CD4-positive, alpha-beta T cell treated with Interleukin-10 for 1 hour (primary cell): ENCODE measurements at places on chromosomes 11 and 22.
A peak's percentile ranks its signal among the peaks of the same experiment; 100 is the strongest.

GRCh38 chr22:21646608-21647590 is 4.8 kb downstream of the SDF2L1 start:
- DNase-seq = peak; percentile 87

GRCh38 chr11:130897262-130898182 is 18.8 kb downstream of the SNX19 start:
- no peak for DNase-seq

DNA sequence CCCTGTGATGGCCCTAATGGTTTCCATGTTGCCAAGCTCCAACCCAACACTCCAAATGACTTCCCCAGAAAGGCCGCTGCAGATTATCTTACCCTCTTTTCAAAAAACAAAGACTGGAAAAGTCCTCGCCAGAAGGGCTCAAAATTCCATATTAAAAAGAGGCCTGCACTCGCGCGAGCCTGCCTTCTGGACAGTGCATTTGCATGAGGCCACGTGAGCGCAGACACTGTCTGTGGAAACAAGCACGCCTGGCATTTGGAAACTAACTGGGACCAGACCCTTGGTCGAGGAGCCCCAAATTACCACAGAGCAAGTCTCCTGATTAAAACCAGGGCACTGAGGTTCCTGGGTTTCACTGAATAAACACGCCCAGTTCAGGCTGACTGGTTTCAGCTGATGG is 42.9 kb downstream of the ABTB2 start:
- no peak for DNase-seq

GRCh38 chr11:93740031-93740729 is 1.1 kb downstream of the TAF1D start:
- DNase-seq = peak; percentile 51

DNA sequence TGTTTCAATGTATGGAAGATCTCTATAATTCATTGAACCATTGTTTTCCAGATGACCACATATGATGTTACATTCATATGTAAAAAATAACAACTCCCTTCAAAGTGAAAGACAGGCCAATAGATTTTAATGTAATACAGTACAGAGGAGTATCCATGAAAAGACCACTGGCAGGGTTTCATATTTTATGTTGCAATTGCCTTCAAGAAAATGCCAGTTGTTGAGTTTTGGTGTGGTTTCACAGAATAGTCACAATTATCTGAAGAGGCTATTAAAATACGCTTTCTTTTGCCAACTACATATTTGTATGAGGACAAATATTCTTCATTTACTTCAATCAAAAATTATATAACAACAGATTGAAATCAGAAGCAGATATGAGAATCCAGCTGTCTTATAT is 14.3 kb downstream of the AMOTL1 start:
- DNase-seq = no peak

DNA sequence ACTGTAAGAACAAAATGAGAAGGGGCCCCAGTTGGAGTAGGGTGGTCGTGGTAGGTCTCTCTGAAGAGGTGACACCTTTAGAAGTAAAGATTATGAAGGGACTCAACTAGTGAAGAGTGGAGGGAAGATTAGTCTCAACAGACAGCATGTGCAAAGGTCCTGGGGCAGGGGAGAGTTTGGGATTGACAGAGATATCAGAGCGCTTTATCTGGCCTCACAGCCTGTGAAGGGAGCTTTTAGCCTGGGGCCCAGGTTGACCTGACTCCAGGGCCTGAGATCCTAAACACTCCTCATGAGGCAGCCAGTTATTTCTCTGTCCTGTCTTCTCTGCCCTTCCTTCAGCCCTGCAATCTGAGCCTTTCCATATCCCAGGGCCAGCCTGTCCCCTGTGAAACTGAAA is 16.2 kb downstream of the FGF3 start:
- DNase-seq = no peak

DNA sequence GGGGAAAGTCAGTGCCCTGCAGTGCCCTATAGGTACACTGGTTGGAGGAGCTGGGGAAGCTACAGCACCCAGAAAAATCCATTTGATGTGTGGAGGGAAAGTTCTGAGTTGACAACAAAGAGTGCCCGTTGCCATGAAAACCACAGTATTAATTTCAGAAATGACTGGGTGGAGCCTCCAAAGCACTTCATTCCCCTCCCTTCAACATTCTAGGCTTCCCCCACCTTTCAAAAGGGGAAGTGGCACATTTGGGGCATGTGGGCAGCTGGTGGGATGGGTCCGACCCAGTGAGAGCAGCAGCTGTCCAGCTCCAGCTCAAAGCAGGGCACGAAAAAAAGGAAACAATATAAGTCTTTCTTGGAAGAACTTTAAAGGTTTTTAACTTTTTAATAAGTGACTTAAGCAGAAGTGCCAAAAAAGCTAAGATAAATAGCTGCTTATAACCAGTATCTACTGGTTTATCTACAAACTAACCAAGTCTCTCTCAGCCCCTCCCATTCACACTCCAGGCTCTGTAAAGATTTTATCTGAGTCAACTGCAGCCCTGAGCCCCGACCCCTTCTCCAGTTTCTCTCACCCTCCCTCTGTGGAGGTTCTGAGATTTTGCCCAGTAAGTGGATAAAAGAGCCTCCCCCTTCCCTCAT is 9.0 kb upstream of the AHNAK start:
- DNase-seq = peak; percentile 93

GRCh38 chr11:95547976-95548375 is 241.6 kb downstream of the FAM76B start:
- peak; percentile 4 for DNase-seq

GRCh38 chr11:18794956-18795355 is 3.4 kb upstream of the PTPN5 start:
- DNase-seq = no peak

- no peak for DNase-seq
These were observed 156.4 kb upstream of the PITPNB start for GRCh38 chr22:28075358-28075981.

GRCh38 chr22:29109822-29110221 is 37.0 kb downstream of the KREMEN1 start:
- no peak for DNase-seq

GRCh38 chr11:118398791-118399559 is 2.4 kb upstream of the ATP5MG start:
- peak; percentile 89 for DNase-seq

DNA sequence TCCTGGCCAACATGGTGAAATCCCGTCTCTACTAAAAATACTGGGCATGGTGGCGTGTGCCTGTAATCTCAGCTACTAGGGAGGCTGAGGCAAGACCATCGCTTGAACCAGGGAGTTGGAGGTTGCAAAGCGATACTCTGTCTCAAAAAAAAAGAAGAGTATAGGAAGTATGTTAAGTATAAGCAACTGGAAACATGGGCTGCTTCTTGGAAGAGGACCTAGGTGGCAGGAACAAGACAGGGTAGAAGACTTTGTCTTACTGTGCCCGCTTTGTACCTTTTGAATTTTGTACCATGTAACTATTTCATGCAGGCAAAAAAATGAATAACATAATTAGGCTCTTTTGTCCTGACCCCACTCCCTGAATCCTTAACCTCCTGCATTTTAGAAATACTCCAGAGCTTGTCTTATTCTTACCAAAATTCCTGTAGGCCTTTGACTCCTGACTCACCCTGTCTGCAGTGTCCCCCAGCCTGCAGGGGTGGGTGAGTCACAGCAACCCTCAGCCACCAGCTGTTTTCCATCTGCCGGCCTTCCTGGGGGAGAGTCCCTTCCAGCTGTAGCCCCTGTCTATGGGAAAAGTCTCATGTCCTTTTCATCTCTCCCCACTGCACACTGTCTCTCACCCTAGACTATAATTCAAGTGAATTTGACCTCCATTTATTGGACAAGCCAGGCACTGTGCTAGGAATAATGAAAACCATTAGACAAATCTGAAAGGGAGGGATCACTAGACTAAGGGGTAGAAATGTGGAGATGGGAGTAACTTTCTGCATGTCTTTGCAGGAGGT is 41.8 kb downstream of the TXN2 start:
- no peak for DNase-seq

- no peak for DNase-seq
These were observed 399.2 kb upstream of the NARS2 start for GRCh38 chr11:78973876-78974275.

DNA sequence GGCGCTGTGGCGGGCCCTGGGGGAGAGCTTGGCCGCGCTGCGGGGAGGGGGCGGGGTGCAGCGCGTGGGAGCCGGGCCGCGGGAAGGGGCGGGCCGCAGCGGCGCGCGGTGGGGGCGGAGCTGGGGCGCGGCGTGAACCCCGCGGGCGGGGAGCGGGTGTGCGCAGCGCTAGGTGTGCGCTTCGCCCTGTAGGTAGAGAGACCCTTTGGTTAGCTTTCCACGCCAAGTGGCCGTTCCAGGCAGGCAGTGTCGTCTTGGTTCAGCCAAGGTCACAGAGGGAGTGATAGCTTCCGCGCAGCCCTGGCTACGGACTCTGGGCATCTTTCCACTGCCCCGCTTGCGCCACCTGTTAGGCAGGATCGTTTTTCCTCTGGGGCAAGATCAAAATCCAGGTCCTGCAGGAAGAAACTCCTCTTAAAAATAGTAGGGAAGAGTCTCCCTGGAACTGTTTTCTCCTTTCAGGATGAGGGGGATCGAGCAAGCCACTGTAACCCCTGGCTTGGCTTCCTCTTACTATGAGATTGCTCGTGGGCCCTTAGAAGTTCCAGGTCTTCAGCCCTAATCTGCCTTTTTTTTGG is 434 bp downstream of the BANF1 start:
- DNase-seq = no peak

GRCh38 chr11:12016246-12016645 is 7.8 kb upstream of the DKK3 start:
- no peak for DNase-seq

DNA sequence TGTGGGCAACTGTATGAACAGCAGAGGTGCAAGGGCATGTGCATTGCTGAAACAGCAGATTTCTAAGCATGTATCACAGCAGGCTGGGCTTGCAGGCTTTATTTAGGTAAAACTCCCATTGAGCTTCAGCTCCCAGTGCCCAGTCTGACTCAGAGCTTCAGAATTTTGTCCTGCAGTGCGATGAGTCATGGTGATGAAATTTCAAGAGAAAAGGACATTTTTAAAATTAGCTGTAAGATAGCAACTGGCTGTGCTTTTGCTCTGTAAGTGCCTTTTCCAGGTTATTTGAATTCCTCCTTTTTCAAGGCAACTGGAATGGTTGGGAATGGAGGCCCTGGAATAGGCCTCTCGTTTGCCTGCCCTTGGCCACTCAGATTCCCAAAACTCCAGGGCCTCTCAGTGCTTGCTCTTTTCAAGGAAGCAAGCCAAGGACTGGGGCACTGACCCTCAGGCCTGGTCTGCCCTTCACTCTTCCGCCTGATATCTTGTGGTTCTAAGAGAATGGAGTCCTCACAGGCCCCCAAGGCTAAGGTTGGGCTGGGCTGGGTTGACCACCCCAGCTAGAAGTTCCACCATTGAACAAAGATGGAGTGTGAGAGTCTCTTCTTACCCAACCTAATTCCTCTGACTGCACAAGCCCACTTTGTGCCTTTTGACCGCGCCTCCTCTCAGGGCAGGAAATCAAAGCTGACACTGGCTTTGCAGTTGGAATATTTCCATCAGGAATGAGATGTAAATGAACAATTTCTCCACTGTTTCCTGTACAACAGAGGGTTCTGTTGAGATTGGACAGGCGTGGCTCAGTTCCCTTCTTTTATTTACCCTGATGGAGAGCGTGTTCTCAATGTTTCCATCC is 59.5 kb upstream of the PRSS23 start:
- no peak for DNase-seq

- DNase-seq = no peak
These were observed 35.6 kb downstream of the ARL14EP start for GRCh38 chr11:30358536-30358935.

DNA sequence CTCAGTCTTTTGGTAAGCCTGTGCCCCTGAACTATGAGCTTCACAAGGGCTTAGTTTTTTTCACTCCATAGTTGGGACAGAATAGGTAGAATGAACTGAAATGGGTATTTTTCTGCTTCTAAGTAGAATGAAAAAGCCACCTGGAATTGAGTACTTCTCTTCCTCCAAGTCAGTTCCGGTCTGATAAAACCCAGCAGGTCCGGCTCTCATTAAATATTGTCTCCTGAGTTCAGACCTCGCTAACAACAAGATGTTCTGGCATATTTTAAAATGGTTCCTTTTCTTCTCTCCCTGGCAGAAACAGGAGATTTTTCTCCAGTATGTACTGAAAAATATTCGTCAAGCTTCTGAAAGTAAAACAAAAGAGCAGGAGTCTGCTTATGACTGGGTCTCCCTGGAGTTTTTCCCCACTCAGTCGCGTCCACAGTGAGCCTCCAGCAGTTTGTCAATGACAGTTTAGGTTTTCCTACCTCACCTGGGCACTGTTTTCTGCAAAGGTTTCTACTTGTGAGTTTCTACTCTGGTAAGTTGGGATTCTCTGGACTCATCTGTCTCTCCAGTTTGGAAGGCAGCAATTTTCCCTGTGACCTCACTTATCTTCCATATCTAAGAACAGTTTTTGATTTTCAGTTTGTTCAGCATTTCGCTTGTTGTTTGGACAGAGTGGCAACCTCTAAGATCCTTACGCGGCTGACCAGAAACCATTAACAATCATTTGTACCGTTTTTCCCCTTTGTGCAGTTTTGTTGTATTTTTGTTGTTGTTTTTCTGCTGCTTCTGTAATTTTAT is 868.0 kb downstream of the METTL15 start:
- no peak for DNase-seq

- DNase-seq = no peak
These were observed 8.9 kb downstream of the TTC28 start for GRCh38 chr22:28670756-28671155.

GRCh38 chr11:54558407-54558806 is 45.4 kb downstream of the OR4C46 start:
- DNase-seq = no peak

DNA sequence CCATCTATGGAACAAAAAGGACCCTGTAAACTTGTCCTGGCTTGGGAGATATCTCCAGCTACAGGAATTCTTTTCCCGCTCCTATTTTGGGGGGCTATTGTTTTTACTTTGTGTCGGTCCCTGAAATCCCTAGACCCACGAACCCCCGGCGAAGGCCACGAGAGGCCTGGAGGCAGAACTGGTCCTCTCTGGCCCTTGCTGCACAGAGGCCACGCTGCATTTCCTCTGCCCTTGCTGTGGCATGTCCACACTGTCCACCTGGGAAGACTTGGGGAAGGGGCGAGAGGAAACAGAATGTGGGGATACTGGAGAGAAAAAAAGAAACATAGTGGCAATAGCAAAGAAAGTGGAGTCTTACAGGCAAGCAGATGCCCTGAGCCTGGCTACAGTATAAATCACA is 2.3 kb upstream of the ANO1 start:
- no peak for DNase-seq

GRCh38 chr22:47421846-47422245 is 659.4 kb downstream of the TBC1D22A start:
- no peak for DNase-seq

DNA sequence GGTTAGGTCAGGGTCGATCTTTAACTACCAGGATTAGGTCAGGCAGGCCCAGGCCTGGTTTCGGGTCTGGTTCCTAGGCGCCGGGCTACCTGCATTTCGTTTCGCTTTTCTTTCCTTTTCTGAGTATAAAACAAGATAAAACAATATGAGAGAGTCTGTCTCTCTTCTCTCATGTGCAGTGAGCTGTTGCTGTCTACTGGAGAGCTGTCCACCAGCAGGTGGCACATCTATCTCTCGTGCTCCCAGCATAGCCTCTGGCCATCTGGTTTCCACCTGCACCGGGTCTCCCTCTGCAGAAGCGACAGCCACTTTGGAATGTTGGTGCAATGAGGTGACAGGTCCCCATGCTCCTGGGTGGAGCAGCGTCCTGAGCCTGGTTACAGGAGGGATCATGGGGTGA is 27.6 kb downstream of the RIBC2 start:
- peak; percentile 34 for DNase-seq

GRCh38 chr22:50465066-50465930 is 9.5 kb downstream of the SBF1 start:
- DNase-seq = no peak
